ENCODE measurements at places on chromosomes 6 and 20. TPM values are rescaled to one million over a fixed set of nuclear protein-coding genes. Genes with fewer than 3 reads are reported as not detected.

Gene VSTM2L
- 0.20 TPM for total RNA-seq

Gene MUCL3
- not detected for total RNA-seq

Gene ZFAND3
- total RNA-seq, result 23.5 TPM

Gene CNKSR3
- total RNA-seq, result 7.3 TPM

Gene VGLL2
- total RNA-seq, result not detected

Gene REV3L
- 20.0 TPM for total RNA-seq
